ENCODE measurements at places on chromosomes 16 and 17. TPM values are rescaled to one million over a fixed set of nuclear protein-coding genes. Genes with fewer than 3 reads are reported as not detected.

GRCh38 chr17:56754523-56755208 lies 79.1 kb downstream of the C17orf67 start:
- DNase-seq = peak; percentile 71

- no peak for DNase-seq
Observed at GRCh38 chr17:76039121-76039520, 12.0 kb upstream of the EVPL start.

Gene MT3
- total RNA-seq = 0.82 TPM

Gene SSH2
- 11.7 TPM for total RNA-seq

Gene ARHGAP27
- total RNA-seq = 14.3 TPM

DNA sequence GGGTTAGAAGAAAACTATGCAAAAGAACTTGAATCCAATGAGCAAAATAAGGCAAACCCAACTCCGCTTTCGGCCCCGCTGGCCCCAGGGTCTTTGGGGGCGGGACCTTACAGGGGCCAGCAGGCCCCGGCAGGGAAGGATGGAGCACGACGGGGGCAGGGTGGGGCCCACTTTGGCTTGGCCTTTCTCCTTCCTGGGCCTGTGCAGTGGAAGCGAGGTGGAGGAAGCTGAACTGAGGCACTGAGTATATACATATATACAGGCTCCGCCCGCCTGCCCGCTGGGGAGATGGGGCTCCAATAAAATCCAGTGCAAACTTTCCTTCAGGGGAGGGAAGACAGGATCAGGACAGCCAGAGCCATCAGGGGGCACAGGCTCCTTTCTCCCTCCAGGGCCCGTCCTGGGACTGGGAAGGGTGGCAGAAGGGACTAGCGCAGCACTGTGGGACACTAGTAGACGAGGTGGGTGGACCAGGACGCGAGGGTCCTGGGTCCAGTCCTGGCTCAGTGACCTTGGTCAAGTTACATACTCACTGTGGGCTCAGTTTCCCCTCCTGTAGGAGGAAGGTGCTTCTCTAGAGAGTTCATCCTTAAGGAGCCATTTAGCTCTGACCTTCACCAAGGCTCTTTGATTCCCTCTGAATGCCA lies 20.9 kb upstream of the MPO start:
- no peak for DNase-seq

DNA sequence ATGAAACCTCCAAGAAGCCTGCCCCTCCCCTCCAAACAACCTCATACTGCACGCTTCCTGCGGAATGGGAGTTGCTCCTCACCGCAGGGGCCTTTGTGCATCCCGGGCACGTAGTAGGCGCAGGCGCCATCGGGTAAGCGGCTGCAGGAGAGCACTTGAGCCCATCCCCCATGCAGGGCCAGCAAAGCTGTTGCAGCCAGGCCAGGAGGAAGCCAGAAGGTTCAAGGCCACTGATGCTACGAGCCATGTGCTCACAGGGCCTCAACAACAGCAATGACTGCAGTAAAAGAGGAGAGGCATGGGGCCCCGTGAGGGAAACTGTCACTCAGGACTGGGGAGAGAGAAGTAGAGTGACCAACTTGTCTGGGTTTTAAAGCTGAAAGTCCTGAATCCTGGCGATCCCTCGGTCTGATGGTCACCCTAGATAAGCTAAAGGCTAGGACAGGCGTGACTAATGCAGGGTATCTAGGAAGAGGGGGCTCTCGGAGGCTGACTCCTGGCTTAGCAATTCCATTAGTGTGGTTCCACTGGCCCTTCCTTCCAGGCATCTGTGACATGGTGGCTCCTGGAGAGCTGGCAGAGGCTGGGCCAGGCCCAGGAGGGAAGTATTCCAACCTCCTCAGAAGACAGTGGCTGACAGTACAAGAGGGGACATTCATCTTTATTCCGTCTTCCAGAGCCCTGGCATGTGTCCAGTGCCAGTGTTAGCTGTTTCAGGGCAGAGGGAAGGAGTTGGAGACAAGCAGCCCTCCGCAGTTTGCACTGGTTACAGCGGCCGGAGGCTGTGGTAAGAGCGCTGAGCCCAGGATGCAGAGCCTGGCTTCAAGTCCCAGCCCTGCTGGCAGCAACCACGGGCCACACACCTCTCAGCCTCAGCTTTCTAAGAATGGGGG lies 20.8 kb downstream of the GOSR2 start:
- DNase-seq = peak; percentile 69

Gene ZSCAN10
- 35.2 TPM for total RNA-seq

- peak; percentile 57 for DNase-seq
Observed at GRCh38 chr16:65119901-65120401, 1.9 kb downstream of the CDH11 start.

Gene FADS6
- 5.7 TPM for total RNA-seq

Gene PRR29
- total RNA-seq = 2.1 TPM

Gene NT5C
- total RNA-seq = 80.5 TPM

Gene DNASE1L2
- 1.5 TPM for total RNA-seq

DNA sequence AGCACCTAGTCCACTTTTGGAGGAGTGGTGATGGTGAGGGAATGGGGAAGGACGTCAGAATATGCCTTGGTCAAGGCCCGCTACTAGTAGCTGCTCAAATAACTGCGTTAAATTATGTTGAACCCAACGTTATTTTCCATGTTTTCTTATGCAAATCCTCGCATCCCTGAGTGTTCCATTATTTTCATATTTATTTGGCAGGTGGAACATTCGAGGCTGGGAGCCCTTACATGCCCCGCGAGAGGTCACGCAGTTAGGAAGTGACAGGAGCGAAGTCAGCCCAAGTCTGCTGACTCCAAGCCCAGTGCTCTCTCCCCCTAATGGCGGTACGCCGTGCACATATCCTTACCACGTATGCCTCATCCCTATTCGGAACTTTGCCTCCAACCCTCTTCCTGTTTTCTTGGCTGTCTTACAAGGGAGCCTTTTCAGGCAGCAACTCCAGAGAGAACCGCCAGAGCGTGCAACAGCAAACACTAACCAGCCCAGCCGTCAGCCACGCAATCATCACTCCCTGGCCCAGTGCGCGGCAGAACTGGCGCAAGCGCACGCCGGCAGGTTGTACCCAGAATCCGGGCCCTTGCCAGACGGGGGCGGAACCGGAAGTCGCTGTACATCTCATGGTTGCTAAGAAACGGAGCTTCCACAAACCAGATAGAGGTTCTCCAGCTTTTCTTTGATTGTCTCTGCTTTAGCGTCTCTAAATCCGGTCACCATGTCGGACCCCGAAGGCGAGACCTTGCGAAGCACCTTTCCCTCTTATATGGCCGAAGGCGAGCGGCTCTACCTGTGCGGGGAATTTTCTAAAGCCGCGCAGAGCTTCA lies at the start of gene ODAD4:
Gene ODAD4 (plus strand): TSS at position 609 of the 824 bp plus-strand sequence. CDS start 107 bp downstream, at position 716.
- peak; percentile 100 for DNase-seq

DNA sequence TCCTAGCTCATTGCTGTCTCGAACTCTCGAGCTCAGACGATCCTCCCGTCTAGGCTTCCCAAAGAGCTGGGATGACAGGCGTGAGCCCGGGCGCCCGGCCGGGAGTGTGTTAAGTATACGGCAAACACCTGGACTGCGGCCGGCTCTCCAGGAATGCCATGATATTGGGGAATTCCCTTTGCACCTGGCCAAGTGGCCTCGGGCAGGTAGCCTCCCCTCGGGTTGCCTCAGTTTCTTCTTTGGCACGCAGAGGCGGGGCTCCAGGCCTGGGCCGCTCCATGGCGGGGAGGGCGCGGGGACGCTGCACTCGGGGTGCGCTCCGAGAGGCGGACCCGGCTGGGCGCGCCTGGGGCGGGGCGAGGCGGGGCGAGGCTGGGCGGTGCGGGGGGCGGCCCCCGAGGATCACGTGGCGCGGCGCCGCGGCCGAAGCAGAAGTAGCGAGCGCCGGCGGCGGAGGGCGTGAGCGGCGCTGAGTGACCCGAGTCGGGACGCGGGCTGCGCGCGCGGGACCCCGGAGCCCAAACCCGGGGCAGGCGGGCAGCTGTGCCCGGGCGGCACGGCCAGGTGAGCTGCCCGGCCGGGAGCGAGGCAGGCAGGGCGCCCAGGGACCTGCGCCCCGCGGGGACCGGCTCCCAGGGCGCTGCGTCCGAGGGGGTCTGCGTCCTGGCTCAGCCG lies at the start of gene PLCG2:
Gene PLCG2 (plus strand): TSS at position 431 of the 675 bp plus-strand sequence. CDS start 6,699 bp downstream, outside the sequence.
- DNase-seq = peak; percentile 91

DNA sequence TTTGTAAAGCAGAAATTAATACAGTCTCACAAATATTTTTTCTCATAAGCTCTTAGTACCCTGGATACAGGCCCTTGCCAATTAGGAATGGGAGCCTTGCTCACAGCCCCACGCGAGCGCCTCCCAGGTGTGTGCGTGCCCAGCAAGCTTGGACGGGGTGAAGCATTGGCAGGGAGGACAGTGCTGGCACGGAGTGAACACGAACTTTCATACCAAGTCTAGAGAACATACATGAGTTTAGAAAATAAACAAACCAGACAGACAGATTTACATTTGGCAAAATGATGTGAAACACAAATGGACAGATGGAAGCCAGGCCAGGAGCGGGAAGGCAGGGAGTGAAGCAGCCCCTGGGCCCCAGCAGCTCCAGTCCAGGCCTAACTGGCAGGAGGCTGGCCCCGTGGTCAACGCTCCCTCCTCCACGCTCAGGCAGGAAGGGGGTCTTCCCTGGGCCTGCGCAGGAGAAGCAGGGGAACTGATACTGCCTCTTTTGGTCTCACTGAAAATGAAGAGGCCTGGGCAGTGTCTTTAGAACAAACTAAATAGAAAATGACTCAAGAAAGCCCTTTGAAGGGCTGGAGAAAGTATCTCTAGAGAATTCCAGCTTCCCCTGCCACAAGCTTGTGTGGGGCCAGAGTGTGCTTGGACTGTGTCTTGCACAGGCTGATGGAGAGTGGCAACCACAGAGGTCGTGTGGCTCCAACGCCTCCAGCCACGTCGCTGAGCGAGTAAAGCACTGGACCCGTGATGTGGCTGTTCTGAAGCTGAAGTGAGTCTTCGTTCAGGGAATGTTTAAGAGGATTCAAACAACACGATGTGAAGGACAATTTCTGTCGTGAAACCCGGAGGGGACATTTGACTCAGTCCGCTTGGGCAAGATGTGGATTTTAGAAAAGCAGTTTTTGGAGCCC lies 9.9 kb upstream of the FOXJ1 start:
- peak; percentile 42 for DNase-seq

DNA sequence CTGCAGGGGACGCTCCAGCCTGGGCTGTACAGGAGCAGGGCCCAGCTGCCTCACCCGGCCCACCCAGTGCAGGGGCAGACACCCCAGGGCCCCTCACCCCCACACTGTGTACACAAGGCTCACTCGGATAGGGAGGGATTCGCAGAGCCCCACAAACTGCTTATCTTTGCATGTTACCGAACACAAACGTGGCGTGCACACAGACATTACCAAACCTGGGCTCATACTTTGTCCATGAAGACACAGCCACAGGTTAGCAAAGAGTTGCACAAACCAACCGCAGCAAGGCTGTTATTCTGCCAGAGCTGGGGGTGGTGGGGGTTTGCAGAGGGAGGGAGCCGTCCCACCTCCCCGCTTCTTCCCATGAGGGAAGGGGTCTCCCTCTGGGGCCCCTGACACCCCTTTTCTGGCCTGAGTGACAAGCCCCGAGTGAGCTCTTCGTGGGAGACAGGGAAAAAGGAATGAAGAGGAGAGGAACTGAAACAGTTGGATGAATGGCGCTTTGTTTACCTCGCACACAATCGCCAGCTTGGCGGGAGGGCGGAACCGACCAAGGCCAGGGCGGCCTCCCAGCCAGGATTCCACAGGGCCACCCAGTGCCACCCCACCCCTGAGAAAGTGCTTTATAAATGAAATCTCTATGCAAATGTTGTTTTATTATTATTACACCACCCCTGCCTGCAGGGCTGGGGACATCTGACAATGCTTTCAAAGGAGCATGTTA lies 434 bp upstream of the CPSF4L start:
- DNase-seq = peak; percentile 71

Gene GDPD3
- 2.2 TPM for total RNA-seq

- DNase-seq = peak; percentile 70
Observed at GRCh38 chr16:27640277-27640600, 90.3 kb downstream of the KATNIP start.

Gene NFE2L1
- total RNA-seq = 118 TPM

- no peak for DNase-seq
Observed at GRCh38 chr16:89904606-89905510, 13.8 kb upstream of the MC1R start.

Gene NTHL1
- 40.8 TPM for total RNA-seq

Gene HIGD1B
- not detected for total RNA-seq

- DNase-seq = no peak
Observed at GRCh38 chr17:18008496-18009268, 30.3 kb downstream of the ATPAF2 start.

GRCh38 chr16:24689128-24689527 lies 40.3 kb upstream of the TNRC6A start:
- DNase-seq = peak; percentile 70

DNA sequence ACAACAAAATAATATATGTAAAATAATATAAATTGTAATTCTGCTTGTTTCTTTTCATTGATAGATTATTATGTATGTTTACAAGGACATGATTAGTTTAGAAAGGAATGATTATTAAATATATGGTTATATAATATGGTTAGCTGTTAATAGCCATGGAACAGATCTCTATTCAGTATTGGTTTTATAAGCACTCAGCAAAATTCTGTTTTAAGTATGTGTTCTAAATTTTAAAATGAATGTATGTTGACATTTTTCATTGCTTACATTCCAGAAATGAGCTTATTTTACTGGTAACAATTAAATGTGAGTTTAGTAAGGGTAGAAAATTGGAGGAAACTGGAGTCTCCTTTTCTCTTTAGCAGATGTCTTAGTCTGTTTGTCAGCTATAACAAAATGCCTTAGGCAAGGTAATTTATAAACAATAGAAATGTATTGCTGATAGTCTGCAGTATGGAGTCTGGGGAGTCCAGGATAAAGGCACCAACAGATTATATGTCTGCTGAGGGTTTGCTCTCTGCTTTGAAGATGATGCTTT lies 45.4 kb downstream of the NFAT5 start:
- no peak for DNase-seq

DNA sequence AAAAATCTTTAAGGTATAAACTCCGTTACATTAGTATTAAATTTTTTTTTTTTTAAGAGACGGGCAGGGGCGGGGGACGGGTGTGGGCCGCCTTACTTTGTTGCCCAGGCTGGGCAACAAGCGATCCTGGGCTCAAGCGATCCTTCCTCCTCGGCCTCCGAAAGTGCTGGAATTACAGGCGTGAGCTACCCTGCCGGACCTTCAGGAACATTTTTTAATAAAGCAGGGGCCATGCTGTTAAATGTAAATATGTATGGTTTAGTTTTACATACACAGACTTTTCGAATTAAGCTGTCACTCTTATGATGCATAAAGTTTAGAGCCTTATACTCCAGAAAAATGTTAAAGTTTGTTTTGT lies 2.4 kb downstream of the PPM1D start:
- peak; percentile 65 for DNase-seq

DNA sequence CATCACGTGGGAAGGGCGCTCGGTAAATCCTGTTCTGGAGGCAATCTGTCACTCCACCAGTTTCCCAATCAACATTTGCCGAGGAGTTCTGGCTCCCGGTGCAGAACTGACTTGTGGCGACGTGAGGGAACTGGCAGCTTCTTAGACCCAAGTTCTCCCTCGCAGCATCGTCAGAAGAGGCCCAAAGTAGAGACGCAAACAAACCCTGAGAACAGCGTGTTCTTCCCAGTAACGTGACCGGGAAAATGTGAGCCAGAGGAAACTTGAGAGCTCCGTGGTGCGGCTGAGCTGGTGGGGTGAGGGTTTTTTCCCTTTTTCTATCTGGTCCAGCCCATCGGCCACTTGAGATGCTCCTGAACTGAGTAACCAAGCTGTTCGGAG lies 158.9 kb upstream of the CACNG5 start:
- no peak for DNase-seq

Gene TNFRSF17
- total RNA-seq = not detected
